Pulmonary artery endothelial cell (primary cell): ENCODE measurements at places on chromosomes 1 and 21. TPM values are rescaled to one million over a fixed set of nuclear protein-coding genes. Genes with fewer than 3 reads are reported as not detected.

HDAC1 gene
- total RNA-seq = 108 and 140 TPM in 2 replicates

RPS6KC1 gene
- total RNA-seq = 19.7 and 23.4 TPM in 2 replicates

ADGRB2 gene
- total RNA-seq = 0.85 and 0.92 TPM in 2 replicates

DMRTA2 gene
- not detected in 2 replicates for total RNA-seq

FAM177B gene
- total RNA-seq = not detected in 2 replicates

DNA sequence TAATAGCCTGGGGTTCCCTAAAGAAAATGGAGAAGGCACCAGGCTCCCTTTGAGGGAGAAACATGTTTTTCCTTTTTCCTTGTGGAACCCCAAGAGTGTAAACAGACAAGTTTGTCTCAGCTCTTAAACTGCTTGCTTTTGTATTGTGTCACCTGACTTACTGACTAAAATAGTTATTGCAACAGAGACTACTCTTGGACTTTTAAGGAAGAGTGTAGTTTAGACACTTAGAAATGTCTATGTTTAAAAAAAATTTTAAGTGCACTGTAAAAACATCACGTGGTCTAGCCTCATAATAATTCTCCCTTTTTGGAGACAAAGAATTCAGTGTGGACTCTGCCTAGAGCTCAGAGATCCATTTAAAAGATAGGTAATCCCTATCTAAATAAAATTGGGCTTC lies 141.1 kb downstream of the TRIM33 start:
- no peak for DNase-seq

GRCh38 chr1:93076268-93076667 lies 2.8 kb upstream of the MTF2 start:
- no peak for DNase-seq

DNA sequence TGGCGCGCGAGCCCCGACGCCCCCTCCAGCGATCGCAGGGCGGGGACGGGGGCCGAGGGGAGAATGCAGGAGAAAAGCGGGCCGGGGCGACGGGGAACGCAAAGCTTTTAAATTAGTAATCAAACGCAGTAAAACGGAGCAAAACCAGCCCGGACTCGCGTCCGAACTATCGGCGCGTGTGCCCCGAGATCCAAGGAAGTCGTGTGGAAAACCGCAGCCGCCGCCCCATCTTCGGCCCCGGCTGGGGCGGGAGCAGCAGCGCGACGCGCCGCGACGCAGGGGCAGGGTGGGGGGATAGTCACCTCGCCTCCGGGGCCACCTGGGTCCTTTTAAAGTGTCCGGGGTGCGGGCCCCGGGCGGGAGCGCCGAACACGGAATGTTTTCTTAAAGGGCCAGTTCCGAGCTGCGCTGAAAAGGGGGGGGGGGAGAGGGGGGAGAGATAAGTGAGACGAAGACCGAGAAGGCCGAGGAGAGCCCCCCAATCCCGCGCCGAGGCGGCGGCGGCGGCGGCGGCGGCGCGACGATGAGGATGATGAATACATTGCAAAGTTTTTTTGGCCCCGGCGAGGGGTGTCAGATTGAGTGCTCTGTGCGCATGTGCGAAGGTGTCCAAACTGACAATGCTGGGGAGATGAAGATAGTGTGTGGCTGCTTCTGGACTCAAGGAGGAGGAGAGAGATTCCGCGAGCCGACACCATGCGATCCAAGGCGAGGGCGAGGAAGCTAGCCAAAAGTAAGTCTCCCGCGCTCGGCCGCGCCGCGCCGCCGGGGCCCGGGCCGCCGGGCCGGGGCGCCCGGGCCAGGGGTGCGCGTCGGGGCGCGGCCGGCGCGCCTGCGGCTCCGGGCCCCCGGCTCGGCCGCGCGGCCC lies at the start of gene PRDM16:
TSS of gene PRDM16 (plus strand) at position 640 of the 868 bp plus-strand sequence. CDS start at position 697, 57 bp downstream.
- no peak for DNase-seq

DNA sequence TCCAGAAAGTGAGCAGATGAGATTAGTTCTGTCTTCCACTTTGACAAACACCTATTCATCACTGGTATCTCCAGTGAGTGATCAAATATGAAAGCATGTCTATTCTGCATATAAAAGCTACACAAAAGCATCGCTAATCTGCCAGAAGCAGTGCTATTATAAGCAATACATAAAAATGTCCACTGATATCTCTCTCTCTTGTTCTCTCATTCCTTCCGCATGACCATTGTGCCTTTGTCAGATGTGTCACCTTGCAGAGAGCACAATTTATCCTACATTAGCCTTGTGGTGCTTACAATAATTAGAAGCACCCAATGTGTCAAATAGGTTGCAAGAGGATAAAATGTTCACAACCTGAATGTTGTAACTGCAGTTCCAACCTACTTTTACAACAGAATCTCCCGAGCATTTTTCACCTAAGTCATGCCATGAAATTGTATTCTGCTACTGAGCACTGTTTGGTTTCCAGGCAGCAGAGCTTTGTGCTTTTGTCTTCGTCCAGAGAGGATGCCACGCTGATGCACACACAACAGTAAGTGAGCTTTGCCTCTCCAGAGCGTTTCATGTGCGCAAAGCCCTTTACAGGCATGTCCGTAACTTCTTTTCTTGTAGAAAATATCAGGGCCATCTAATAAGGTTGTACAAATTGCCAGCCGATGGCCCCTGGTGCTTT lies 198.7 kb upstream of the PLD5 start:
- DNase-seq = no peak

DNA sequence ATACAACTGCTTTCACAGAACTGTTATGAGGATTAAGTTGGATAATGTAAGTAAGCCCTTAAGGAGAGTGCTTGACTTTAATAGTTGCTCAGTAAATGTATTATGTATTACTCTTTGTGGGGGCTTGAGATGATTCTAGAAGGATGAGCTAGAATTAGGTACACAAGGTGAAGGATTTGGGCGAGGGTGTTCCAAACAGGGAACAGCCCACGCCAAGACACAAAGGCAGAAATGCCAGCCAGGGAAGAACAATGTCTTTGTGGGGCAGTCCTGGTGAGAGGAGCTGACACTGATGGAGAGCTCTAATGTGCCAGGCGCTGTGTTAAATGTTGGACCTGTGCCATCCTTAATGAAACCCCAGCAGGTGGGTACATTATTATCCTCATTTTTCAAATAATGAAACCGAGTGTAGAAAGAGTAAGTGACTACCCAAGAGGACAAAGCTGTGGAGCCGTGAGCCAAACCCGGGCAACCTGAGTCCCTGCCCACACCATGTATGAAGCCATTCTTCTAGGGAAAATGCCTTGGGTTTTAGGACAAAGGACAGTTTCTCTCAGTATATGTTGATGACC lies 362.4 kb downstream of the HHAT start:
- DNase-seq = no peak

- DNase-seq = no peak
These were observed 4.7 kb upstream of the FAAP20 start for GRCh38 chr1:2199042-2199810.

DNA sequence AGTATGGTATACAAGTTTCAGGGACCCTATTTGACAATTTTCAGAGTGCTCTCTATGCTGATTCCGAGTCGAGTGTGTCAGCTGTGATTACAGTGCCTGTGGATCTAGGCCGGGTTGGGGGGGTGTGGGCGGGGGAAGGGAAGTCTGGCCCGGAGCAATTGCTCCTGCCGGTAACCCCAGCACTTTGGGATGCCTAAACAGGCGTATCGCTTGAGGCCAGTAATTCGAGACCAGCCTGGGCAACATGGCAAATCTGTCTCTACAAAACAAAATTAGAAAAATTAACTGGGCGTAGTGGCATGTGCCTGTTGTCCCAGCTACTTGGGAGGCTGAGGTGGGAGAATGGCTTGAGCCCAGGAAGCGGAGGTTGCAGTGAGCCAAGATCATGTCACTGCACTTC lies 1.6 kb upstream of the IL10RB start:
- DNase-seq = no peak

- no peak for DNase-seq
These were observed 32.0 kb downstream of the SLC16A1 start for GRCh38 chr1:112923959-112924349.

DNA sequence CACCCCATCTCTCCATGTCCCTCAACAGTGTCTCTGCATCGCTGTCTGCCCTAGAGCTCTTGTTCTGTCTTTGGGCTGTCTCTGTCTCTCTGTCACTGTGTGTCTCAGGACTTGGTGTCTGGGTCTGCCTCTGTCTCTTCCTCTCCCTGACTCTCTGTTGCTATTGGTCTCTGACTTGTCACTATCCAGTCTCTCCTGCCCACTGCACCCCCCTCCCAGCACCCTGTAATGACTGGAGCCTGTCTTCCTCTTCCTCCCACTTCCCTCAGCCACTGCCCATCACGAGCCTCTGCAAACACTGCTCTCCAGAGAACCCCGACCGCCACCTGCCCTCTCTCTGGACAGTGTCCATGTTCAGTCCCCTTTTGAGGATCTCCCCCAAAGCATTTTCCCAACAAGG lies 12.1 kb downstream of the PEAR1 start:
- no peak for DNase-seq

GRCh38 chr1:64841330-64842065 lies 96.6 kb downstream of the RAVER2 start:
- no peak for DNase-seq

DNA sequence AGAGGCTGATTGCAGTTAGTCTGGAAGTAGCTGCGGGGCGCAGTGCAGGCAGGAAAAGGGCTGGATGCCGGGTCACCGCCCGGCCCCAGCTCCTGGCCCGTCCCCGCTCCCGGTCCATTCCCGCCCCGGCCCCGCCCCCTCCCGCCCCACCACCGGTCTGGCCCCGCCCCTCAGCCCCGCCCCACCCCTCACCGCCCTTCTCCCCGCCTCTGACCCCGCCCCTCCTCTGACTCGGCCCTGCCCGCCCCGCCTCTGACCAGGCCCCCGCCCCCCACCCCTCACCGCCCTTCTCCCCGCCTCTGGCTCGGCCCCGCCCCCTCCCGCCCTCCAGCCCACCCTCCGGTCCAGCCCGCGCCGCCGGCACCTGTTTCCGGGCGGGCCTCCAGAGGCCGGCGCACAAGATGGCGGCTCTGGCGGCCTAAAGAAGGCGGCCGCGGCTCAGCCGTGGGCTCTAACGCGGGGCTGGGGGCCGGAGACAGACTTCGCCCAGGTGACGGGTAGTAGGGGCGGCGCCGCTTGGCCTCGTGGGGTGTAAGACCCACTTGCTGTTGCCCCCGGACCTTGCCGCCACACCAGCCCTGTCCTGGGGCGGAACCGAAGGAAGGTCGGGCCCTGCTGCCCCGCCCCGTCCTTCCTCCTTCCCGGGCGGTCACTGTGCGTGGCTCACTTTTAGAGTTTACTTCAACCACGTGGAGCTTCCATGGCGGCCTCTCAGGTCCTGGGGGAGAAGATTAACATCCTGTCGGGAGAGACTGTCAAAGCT lies at the start of gene UBIAD1:
TSS of gene UBIAD1 (plus strand) at position 367 of the 763 bp plus-strand sequence. CDS start at position 701, 334 bp downstream.
- peak; percentile 60 for DNase-seq

GRCh38 chr21:35138665-35139381 lies 89.7 kb upstream of the RUNX1 start:
- no peak for DNase-seq

GRCh38 chr1:42484382-42484781 lies 21.3 kb downstream of the CCDC30 start:
- DNase-seq = no peak

GRCh38 chr21:25175938-25176337 lies 431.3 kb downstream of the MRPL39 start:
- DNase-seq = no peak

DNA sequence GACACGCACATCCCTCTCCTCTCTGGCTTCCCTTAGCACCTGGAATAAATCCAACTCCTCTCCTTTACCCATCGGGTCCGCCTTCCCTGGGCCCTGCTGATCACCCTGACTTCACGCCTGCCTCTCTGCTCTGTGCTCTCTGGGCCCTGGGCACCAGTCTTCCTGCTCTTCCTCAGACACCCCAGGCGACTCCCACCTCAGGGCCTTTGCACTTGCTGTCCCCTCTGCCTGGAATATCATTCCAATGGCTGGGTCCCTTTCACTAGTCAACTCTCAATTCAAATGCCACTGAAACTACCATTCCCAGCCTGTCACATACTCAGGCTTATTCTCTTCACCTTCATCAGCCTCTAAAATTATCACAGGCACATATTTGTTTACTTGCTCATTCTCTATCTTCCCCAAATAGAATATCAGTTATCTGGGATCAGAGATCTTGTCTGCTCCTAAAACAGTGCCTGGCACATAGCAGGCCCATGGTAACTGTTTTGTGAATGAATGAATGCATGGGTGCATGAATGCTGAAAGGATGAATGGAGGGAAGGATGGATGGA lies 27.2 kb upstream of the SELENON start:
- DNase-seq = no peak

- DNase-seq = no peak
These were observed 37.2 kb downstream of the SLC37A1 start for GRCh38 chr21:42550817-42551216.

- DNase-seq = no peak
These were observed 670 bp downstream of the COX20 start for GRCh38 chr1:244836135-244836521.
